ENCODE measurements at places on chromosomes 6 and 20.

GRCh38 chr6:111769365-111770152 lies 103.7 kb downstream of the FYN start:
- DNase-seq = no peak

DNA sequence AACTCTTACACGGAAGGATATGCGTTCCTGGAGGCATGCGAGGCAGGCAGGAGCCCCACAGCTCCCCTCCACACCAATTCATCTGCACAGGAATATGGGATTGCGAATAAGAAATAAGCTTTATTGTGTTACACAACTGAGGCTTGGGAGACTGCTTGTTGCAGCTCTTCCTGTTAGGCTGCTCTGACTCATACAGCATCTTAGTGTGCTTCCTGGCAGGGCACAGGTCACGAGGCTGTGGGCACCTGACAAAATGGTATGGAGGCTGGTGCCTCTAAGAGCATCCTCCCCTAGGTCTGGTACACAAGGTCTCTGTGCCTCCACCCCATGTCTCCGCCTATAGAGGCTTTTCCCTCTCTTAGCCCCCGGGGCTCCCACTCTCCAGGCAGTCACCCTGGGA lies 6.8 kb downstream of the SLC22A3 start:
- no peak for DNase-seq

DNA sequence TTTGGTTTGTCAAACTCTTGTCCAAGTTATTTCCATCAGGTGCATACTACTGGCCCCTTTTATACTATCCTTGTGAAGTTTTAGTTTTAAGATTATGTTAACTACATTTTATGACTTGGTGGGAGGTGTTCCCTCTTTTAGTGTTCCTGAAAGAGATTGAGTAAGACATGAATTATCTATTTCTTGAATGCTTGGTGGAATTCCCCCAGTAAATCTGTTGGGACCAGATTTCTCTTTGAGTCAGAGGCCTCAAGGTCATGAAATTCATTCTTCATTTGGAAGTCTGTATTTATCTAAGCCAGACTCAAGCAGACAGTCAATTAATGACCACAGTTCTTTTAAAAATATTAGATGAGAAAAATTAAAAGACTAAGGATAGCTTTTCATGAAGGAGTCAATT lies 81.3 kb downstream of the MOXD1 start:
- no peak for DNase-seq

GRCh38 chr6:108442770-108443520 lies 117.8 kb upstream of the FOXO3 start:
- DNase-seq = no peak

GRCh38 chr20:59013959-59014608 lies 5.1 kb upstream of the TUBB1 start:
- DNase-seq = no peak

DNA sequence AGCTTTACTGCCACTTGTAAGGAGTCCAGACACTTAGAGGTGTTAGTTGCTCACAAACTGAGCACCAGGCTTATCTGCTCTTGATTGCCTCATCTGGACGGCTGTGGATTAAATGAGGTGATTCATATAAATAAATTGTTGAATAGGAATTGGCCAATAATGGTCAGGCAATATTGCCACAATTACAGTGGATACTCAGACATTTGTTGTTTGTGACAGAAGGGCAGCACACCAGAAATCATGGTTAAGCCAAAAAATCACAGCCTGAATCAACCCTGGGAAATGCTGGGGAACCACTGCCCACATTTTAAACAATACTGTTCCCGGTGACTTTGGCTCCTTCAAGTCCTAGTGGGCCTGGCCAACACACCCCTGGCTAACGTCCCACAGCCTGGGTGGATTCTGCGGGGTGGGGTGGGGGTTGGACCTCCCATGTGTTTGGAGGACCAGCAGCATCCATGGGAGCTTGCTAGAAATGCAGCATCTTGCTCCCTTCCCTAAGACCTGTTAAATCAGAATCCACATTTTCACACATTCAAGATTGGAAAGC lies 29.5 kb upstream of the SPDEF start:
- DNase-seq = no peak

GRCh38 chr6:155447949-155448348 lies 7.7 kb downstream of the NOX3 start:
- DNase-seq = no peak

GRCh38 chr6:146860583-146860982 lies 261.8 kb downstream of the ADGB start:
- no peak for DNase-seq

DNA sequence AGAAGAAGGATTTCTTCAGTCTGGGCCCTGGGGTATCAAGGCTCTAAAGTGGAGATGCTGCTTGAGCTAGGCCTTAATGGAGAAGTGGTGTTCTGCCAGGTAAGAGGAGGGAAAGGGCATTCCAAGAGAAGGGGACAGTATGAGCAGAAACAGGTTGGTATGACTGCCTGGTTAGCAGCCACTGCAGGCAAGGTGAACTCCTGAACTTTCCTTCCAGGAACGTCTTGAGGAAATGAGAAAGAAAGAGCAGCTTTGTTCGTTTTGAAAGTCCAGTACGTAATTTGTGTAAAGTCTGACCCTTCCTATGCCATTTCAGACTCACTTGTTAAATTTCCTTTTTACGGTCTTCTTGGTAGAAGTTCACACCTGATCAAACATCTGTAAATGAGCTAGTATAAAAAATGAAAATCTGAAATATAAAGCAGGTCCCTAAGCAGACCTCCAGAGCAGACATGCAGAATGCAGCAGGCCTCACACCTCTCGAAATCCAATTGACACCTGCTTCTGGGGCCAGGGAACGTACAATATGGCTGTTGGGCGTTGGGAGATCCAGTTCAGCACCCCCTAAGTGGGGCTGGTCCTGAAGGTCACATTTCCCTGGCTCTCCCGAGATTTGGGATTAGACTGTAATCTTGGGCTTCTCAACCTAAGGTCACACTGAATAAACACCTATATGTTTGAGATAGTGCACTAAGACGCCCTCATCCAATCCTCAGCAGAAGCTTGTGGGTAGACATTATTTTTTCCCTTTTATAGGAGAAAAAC lies 33.6 kb downstream of the MYLK4 start:
- DNase-seq = no peak

GRCh38 chr6:17865798-17866725 lies 121.4 kb downstream of the KIF13A start:
- no peak for DNase-seq

GRCh38 chr6:16783509-16783908 lies 22.2 kb upstream of the ATXN1 start:
- DNase-seq = no peak

- DNase-seq = no peak
These were observed 147.5 kb upstream of the SYNDIG1 start for GRCh38 chr20:24321973-24322372.

- DNase-seq = no peak
These were observed 8.3 kb upstream of the WFDC2 start for GRCh38 chr20:45461225-45461624.

DNA sequence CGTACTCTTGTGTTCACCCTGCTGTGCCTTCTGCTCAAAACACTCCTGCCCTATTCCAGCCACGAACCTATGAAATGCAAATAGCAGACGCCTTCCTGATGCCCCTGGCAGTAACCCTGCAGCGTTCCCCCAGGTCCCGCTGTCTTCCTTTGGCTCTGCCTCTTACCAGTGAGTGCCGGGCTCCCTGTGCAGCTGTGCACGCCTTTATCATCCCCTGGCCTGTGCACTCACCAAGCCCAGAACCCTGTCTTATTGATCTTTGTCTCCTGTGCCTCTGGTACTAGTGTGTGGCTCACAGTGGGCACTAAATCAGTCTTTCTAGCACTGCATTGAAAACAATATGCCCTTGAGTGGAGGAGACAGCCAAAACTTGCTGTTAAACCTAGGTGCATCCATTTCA lies 19.7 kb downstream of the ZDHHC14 start:
- DNase-seq = no peak

- no peak for DNase-seq
These were observed 23.2 kb downstream of the MAS1 start for GRCh38 chr6:159913862-159914564.

GRCh38 chr6:7269816-7270215 lies 43.2 kb downstream of the SSR1 start:
- no peak for DNase-seq

DNA sequence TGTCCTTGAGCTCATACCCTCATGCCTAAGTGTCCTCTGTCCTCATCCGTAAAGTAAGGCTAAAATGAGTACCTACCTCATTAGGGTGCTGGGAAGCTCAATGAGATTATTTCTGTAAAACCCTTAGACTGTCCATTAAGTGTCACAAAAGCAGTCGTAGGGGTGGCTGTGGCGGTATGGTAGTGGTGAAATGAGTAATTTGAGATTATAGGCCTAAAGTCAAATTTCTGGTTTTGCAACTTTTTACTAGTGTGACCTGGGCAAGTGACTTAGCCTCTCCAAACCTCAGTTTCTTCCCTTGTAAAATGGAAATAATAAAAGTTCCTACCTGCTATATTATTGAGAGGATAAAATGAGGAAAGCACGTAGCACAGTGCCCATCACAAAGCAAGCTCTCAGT lies 148.2 kb upstream of the AKAP12 start:
- no peak for DNase-seq

DNA sequence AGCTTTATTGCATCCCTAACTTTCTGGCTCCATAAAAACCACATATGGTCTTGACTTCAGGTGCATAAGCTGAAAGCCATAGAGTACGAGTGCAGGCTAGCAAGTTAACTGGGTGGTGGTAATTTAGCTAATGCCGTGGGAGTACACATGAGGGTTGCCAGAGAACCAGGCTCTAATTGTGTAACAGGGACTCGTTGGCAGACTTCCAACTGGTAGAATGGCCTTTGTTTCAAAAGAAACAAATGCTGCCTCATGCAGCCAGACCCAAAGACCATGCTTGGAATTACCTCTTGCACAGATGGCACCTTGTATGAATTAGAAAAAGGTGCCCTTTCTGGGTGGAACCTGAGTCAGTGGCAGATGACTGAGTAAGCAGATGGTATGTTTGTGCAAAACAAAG lies 73.2 kb downstream of the LY86 start:
- DNase-seq = no peak

DNA sequence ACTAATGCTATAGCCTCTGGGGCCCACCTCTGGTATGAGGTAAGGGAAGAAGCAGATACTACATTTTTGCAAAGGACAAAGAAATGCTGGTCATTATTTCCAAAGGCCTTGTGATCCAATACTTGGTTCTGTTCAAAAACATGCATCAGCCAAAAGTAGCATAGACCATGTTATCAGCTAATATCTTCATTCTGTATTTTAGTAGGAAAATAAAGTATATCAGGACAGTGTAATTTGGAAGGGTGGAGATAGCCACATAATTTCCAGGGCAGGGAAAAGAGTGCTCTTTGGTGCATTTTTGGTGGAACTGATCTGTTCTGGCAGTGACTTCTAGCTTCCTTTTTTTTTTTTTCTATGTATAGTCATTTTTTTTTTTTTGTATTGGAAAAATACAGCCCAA lies 258.0 kb upstream of the SOX4 start:
- no peak for DNase-seq

- DNase-seq = no peak
These were observed 445.0 kb downstream of the CDH26 start for GRCh38 chr20:60403105-60403741.

- no peak for DNase-seq
These were observed 344.9 kb downstream of the CDKAL1 start for GRCh38 chr6:20879121-20879520.

GRCh38 chr6:24078200-24078599 lies 47.8 kb upstream of the NRSN1 start:
- no peak for DNase-seq

GRCh38 chr6:154909821-154910220 lies 85.3 kb upstream of the TIAM2 start:
- no peak for DNase-seq

GRCh38 chr6:2810092-2810671 lies 31.5 kb downstream of the SERPINB1 start:
- no peak for DNase-seq

- DNase-seq = no peak
These were observed 366.4 kb downstream of the BTBD9 start for GRCh38 chr6:38273325-38273724.

GRCh38 chr6:53412751-53413150 lies 64.0 kb upstream of the ELOVL5 start:
- no peak for DNase-seq

- DNase-seq = no peak
These were observed 36.3 kb upstream of the VEGFA start for GRCh38 chr6:43733471-43734293.

DNA sequence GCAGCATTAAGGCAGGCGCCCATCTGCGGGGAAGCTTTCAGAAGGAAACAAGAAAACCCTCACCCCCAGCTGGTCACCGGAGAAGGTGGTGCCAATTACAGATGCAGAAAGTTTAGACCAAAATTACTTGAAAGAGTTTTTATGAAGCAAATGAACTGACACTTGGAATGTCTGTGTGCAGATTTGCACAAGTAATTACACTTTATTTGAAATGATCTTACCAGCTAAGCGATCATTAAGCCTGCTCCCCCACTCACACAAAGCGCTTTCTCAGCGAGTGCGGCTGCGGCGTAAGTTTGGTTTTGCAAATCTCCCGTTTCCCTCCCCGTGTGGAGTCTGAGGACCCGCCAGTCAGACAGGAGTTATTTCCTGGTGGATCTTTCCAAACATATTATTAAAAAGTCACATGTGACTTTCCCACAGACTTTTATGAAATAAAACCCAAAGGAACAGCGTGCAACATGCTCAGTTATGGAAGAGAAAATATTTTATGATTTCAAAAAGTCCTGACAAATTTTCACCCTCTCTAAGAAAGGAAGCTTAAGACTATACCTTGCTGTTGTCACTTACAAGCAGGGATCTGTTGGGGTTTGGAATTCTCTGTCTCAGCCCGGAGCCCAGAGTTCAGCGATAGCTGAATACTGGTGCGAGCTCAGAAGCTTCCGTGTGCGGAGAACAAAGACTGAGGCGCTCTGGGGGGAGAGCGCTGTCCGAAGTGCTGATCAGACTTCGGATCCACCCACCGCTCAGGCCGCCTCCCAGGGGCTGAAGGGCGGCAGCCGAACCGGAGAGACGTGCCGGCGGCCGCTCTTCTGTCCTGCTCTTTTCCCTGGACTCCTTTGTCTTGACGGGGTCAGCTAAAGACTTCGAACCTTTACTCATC lies 2.7 kb upstream of the MYT1 start:
- no peak for DNase-seq

DNA sequence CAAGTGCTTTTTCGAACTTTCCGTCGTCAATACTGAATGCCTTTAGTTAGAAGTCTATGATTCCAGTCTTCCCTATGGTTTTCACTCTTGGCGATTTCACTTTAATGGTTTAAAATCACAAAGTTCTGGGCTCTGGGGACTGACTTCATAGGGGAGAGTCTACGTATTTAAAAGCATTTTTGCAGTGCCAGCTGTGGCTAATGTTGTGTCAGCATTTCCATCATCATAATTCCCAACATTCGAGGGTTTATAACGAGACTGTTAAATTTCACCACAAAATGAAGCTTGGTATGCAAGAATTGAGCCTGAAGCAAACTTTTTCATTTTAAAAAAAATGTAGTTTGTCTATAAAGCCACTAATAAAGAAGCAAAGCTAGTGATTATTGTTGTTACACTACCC lies 242.7 kb downstream of the SOX4 start:
- no peak for DNase-seq

GRCh38 chr6:133894795-133895358 lies 6.0 kb downstream of the TCF21 start:
- DNase-seq = no peak

DNA sequence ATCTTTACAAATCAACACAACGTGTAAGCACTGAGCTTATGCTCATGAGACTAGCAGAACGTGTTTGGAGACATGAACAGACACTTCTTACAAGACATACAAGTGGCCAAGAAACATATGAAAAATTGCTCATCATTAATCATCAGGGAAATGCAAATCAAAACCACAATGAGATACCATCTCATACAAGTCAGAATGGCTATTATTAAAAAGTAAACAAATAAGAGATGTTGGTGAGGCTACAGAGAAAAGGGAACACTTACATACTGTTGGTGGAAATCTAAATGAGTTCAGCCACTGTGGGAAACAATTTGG lies 327.9 kb upstream of the SOX4 start:
- no peak for DNase-seq

Measured in T-helper 22 cell (primary cell).